GM19239 (cell line): ENCODE measurements at places on chromosomes 12 and 14.

DNA sequence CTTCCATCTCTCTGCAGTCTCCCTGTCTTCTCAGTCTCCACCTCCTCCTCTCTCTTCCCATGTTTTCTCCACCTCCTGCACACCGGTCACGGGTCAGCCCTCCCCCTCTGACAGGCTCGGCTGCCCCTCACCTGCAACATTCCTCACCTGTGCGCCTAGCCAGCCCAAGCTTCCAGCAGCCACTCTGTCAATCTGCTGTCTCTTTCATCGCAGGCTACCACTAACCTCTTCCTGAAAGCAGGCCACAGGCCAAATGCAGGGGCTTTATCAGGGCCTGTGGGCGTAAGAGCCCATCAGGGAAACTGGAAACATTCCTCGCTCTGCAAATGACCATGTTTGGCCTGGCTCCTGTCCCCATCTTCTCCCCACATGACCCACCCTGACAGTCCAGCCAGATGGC is 34.5 kb downstream of the CMKLR1 start:
- DNase-seq, result no peak

DNA sequence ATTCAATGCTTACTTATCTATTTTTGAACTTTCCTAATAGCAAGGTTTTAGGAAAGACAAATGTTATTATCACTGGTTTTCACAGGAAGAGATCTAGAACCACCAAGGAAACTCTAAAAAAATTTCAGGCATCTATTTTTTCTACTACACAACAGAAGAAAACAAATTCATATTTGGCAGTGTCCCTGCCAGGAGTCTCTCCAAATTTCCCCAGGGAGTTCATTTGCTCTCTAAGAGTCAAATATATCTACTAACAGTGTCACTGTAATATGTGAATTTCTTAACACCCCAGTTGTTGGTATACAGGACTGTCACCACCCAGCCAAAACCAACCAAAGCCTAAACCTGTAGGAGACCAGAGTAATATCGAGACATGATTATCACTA is 83.4 kb downstream of the STXBP6 start:
- no peak for DNase-seq

DNA sequence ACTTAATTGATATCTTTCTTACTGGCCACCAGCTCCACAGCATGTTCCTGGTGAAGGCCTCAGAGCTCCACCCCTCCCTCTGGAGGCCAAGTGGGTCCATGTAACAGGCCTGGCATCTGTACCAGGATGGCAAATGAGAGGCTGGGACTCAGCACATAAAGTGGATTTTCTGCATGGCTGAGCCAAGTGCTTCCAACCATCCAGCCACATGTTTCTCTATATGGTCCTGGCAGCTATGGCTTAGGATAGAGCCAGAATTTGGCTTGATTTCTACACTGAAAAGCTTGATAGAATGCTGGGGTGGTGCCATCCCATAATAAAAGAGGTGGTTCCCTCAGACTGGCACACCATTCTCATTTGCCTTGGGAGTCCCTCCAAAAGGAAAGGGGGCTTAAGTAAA is 94.1 kb downstream of the PAX9 start:
- DNase-seq, result no peak

- no peak for DNase-seq
These were observed 5.2 kb upstream of the C12orf56 start for GRCh38 chr12:64395739-64396138.

GRCh38 chr12:22532317-22532716 is 12.0 kb downstream of the C2CD5 start:
- no peak for DNase-seq

GRCh38 chr14:85146779-85147178 is 383.2 kb upstream of the FLRT2 start:
- no peak for DNase-seq

GRCh38 chr12:26425587-26426260 is 230.4 kb downstream of the SSPN start:
- DNase-seq, result no peak

DNA sequence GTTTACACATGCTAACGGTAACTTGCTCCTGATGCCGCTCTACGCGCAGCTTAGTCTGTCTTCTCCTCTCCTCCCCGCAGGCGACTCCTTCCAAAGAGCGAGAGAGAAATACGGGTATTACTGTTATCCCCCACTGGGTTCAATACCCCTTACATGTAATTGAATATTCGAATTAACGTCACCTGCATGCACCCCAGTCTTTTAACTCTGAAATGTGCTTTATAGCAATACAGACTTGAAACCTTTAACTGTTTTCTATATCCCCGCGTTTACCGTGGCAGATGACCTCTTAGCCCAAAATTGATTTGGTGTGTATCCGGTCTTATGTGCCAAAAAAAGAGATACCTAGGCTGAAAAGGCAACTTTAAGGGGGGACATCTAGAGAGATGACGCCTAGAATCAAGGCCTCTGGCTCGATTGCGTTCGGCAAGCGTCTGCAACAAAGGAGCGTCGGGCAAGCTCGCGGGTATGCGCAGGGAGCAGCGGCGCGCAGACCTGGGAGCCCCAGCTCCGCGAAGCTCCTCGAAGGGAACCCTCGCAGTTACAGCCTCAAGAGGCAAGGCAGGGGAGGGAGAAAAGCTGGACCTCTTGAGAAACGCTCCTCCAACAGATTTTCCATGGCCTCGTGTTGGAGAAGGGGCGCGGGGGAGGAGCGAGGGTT is 6.8 kb upstream of the FOXG1 start:
- no peak for DNase-seq

- DNase-seq, result no peak
These were observed 78.1 kb downstream of the RPL10L start for GRCh38 chr14:46573498-46573897.

- DNase-seq, result no peak
These were observed 11.5 kb downstream of the ALG10 start for GRCh38 chr12:34033628-34034296.

- DNase-seq, result no peak
These were observed 484.8 kb downstream of the EGLN3 start for GRCh38 chr14:33465846-33466700.

DNA sequence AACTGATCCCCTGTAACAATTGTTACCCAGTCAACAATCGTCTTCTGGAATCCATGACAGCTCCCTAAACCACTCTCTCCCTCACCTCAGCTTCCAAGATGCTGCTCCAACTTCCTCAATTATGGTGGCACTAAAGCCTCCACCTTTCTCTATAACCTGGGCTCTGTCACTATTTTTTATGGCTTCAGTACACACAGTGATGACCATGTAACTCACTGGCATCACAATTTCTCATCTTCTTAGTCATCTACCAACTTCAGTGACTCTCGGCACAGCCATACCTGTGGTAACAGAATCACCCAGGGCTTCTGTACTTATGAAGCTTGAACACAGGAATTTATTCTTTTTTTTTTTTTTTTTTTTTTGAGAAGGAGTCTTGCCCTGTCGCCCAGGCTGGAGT is 32.0 kb upstream of the NPAS3 start:
- no peak for DNase-seq

- DNase-seq, result no peak
These were observed 17.8 kb upstream of the TMPRSS12 start for GRCh38 chr12:50824914-50825313.
